ENCODE measurements at places on chromosomes 5 and 9.
A peak's percentile ranks its signal among the peaks of the same experiment; 100 is the strongest.

- DNase-seq, result no peak
Observed at GRCh38 chr5:174606646-174607045, 117.7 kb upstream of the MSX2 start.

- peak; percentile 97 for DNase-seq
Observed at GRCh38 chr9:33946779-33947535, 101.7 kb downstream of the UBAP2 start.

GRCh38 chr9:70475211-70475610 lies 60.8 kb upstream of the KLF9 start:
- DNase-seq, result no peak

DNA sequence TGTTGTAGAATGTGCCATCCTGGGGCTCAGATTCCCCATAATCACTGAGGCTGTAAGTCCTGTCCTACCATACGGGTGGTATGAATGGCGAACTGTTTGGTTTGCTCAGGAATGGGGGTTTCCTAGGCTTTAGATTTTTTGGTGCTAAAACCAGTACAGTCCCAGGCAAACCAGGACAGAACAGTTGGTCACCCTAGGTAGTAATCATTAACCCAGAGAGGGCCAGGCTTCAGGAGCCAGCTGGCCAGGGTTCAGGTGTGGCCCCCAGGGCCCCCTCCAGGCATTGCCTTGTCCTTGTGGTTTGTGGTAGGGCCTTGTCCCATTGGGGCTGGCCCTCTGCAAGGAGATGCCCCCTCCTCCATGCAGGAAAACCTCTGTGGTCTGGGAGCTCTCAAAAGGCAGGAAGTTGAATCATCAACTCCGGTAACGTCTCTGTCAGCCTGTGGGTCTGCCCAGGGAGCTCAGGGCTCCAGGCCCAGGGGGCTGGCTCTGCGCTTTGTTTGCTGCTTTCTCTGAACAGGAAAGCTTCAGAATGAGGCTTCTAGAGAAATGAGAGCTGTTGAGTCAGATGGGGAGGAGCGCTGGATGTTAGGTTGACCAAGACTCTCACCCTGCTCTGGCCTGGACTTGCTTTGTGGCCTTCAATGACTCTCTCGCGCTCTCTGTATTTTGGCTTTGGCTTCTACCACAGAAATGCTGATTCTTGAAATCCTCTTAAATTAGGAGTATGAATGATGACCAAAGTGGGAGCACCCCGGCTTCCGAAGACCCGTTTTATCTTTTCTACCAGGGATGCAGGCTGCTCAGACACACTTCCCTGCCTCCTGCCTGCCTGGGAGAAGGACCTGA lies 22.2 kb upstream of the JADE2 start:
- peak; percentile 98 for DNase-seq

- no peak for DNase-seq
Observed at GRCh38 chr9:130114741-130115140, 57.5 kb upstream of the NCS1 start.
